ENCODE measurements at places on chromosomes 3 and 15.

DNA sequence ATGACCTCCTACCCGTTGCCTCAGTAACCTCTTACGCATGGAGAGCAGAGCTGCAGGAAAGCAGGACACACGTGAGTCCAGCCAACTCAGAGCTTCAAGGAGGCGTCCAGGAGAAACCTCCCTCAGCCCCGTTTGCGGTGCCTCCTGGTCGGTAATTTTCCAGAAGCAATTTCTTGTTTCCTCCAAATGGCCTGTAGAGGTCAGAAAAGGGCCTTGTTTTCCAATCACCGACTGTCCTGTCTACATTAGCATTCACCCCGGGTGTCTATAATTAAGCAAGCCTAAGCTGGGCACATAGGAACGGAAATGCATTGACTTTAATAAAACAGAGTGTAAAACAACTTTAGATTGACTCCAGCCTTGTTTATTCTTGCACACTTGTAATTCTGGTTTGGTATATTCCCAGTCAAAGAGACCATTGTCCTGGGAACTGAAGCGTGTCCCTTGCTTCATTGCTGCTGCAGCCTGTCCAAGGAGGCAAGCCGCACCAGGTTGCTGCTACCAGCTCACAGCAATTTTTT is 836.2 kb downstream of the AGBL1 start:
- DNase-seq, result no peak

DNA sequence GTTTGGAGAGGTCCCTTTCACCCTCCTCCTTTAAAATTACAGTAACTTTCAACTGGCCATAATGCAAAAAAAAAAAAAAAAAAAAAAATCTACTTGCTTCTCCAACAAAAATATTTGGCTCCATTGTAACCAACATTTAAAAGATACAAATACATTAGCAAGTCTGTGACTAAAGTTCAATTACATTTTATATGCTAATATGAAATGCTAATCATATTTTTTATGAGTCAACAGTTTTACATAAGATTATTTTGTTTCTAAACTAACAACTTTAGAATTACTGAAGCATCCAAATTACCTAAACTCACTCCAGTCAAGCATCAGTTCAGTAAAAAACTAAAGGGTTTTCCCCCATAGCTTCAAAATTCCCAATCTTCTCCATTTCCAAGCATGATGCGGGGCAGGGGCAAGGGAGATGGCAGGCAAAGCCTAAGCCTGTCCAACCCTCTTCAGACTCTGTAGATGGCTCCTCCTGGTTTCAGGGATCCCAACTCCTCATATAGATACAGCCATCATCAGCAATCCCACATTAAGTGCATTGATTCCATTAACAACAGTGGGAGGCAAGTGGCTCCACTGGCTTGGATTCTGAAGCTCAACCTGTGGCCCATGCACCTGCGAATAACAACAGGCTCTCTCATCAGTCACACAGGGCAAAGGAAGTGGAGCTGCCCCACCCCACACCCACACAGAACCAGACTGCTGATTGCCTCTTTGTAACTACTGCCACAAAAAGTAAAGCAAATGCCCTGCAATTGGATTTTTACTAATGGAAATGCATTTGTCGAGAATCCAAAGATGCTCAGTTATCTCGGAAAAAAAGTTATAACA is 15.0 kb downstream of the SFMBT1 start:
- no peak for DNase-seq

- DNase-seq, result no peak
Measured at GRCh38 chr15:57872281-57873030, 165.9 kb downstream of the POLR2M start.

DNA sequence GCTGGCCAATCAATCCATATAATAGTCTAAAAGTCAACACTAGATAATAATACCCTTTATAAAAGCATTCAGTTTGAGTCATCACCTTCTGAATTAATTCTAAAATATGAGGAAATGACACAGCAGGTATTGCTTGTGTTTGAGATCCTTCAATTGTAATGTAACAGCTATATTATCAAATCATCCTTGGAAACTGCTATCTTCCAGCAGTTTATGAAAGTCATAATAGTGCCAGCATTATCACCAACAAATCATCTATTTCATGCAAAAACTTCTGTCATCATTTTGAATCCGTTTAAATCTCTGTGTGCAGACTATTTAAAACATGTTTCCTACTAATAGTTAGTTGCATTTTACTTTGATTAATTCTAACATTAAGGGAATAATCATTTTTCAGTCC is 468.7 kb downstream of the CADM2 start:
- DNase-seq, result no peak

- DNase-seq, result no peak
Measured at GRCh38 chr3:147619921-147620560, 210.9 kb downstream of the ZIC1 start.

GRCh38 chr3:110311541-110311940 is 760.1 kb upstream of the NECTIN3 start:
- DNase-seq, result no peak

- no peak for DNase-seq
Measured at GRCh38 chr3:111717601-111718000, 122.5 kb upstream of the ZBED2 start.

DNA sequence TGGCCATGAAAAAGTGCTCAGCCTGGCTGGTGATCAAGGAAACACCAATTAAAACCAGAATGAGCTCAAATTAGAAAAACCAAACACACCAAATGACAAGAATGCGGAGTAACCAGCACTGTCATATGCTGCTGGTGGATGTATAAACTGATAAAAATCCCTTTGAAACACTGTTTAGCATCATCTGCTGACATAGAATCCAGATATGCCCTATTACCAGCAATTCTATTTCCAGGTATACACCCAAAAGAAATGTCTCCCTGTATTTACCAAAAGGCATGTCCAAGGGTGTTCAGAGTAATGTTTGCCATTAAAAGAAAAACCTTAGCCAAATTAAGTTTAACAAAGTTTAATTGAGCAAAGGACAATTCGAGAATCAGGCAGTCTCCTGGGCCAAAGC is 138.6 kb downstream of the FMN1 start:
- DNase-seq, result no peak

DNA sequence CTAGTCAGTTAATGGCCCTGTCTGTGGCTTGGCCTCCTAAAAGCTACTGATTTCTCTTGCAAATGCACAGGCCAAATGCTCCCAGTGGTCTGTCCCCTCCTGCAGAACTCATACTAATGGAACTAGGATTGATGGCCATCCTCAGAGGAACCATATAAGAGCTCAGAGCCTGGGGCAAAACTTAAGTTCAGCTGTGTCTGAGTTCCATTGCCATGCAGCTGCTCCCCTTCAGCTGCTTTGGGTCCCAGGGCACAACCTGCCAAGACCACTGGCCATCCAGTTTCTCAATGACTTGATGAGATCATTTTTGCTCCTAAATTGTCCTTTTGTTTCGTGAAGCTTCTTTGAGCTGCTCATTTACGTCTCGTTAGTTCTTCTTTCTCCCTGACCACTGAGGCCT is 529.5 kb upstream of the TBL1XR1 start:
- DNase-seq, result no peak

- no peak for DNase-seq
Measured at GRCh38 chr3:38507120-38507519, 11.0 kb downstream of the EXOG start.

GRCh38 chr15:74889390-74889882 is 406 bp upstream of the MPI start:
- DNase-seq, result no peak

GRCh38 chr15:79009379-79009778 is 64.5 kb upstream of the CTSH start:
- no peak for DNase-seq

- no peak for DNase-seq
Measured at GRCh38 chr3:143567823-143568222, 280.4 kb downstream of the SLC9A9 start.

- DNase-seq, result no peak
Measured at GRCh38 chr15:29127506-29128430, 141.9 kb downstream of the NSMCE3 start.

- DNase-seq, result no peak
Measured at GRCh38 chr15:98651581-98652220, 3.4 kb downstream of the IGF1R start.

DNA sequence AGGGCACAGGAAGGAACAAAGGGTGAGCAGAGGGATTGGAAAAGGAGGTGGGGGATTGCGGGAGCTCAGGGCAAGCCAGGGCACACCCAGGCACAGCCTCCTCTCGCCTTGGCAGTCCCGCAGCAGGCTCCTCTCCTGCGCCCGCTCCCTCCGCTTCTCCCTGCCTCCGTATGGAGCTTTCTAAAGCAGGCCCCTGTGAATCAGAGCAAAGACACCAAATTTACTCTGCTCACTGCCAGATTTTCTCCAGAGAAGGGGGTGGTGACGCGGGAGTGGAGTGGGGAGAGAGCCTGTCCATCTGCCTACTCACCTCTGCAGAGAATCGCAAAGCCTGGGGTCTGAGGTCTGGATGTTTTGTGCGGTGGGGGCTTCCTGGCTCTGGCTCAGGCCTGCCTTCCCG is 20.0 kb downstream of the ATP2B2 start:
- DNase-seq, result no peak

GRCh38 chr15:40081691-40082194 is 26.9 kb downstream of the BMF start:
- no peak for DNase-seq

DNA sequence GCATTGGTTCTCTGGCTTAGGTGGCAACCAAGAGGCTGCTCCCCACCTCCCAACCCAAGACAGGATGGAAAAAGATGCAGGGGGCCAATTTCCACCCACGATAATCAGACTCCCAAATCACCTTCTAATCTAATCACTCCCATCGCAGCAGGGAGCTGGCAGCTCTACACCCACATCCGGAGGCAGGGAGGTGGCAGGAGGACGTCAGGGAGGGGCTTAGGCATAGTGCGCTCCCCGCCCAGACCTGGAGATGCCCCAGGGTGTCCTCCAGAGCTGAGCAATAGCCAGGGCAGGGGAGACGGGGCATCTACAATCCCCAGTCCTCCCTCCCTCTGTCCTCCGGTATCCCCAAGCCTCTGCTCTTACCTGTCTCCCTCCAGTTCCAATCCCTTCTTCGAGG is 70.5 kb upstream of the SEC13 start:
- DNase-seq, result no peak

- DNase-seq, result no peak
Measured at GRCh38 chr3:100634493-100635272, 25.3 kb downstream of the ADGRG7 start.

DNA sequence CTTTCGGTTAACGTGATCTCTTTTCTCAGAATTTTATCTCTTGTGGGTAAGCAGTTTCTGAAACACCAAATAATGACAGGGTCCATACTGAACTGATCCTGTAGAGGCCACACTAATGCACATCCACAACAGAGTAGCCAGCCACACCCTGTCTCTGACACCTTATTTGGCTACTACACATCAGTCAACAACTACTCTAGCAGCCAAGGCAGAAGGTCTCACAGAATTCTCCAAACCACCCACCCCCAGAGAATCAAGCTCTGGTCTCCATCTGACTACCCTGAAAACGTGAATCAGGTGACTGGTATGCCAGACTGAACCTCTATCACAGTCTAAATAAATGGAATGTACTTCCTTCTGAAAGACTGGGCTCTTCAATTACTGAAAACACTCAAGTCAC is 38.0 kb downstream of the EDC3 start:
- DNase-seq, result no peak

DNA sequence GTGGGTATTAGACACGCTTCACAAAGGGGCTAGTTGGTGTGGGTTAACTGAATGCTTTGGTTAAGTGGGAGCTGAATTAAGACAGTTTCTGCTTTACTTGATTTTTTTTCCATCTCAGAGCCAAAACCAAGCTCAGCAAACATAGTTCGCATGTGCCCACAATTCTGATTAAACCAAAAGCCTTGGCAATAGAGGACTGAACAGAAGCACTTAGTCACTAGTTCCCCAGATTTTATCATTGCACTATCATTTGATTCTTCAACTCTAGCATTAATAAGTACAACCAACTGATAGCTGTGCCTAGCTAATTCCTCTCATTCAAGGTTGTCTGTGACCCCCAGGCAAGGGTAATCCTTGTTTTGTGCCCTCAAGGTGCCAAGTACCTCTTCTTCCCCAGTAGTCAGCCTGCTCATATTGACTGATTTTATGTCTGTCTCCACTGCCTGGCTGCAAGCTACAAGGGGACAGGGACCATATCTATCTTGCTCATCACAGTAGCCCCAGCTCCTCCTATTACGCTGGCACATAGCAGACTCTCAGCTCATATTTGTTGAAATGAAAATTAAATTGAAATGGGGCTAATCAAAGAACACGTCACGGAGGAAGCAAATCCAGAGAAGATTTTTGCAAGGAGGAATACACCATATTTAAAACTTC is 9.9 kb upstream of the ARHGEF3 start:
- DNase-seq, result no peak

GRCh38 chr15:64344651-64345294 is 11.2 kb downstream of the CSNK1G1 start:
- no peak for DNase-seq

GRCh38 chr15:83653639-83654378 is at the start of gene ADAMTSL3:
Gene ADAMTSL3, plus strand, starts transcription at chr15:83654123. Its CDS starts 1,639 bp downstream, at chr15:83655762.
- DNase-seq, result no peak

DNA sequence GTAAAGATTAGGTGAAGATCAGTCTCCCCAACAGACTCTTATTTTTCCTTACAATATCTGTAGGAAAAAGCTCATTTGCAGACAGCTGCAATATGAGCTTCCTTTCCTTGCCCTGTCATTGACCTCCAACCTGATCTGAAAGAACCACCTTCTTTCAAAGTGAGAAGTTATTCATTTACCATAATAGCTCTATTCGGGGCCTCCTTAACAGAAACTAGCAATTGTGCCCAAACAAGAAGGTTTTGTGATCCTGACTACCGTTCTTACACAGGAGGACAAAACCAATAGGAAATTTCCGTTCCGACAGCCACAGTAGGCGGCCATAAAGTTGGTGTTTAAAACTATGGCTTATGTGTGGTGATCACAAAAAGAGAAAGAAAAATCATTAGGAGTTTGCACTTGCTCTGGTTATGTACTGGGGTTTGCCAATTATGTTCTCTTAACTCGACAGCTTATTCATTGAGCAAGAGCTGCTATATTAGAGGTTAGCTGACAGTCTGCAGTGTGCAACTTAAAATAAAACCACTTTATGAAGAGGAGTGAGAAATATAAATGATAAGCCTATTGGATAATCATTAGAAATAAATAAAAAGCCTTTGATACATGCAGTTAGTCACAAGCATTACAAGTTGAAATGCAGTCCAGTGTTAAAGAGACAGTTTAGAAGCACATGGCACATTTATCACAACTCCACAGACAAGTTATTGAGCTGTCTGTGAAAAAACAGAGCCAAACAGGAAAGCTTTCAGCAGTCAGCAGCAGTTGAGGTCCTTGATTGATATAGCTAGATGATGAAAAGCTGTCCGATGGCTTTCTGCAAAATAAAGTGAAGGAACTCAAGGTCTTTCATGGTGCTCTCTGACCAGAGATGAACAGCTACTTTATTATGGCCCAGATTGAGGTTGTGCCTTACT is 199.8 kb downstream of the WDR72 start:
- DNase-seq, result no peak

- DNase-seq, result no peak
Measured at GRCh38 chr3:134374791-134375581, 739 bp upstream of the AMOTL2 start.

GRCh38 chr3:187112934-187113793 is 26.1 kb downstream of the RPL39L start:
- DNase-seq, result no peak

- no peak for DNase-seq
Measured at GRCh38 chr3:5301651-5302297, 114.3 kb downstream of the EDEM1 start.

GRCh38 chr15:27454281-27455075 is 483.5 kb downstream of the GABRG3 start:
- DNase-seq, result no peak

Measured in esophagus squamous epithelium (tissue), 5 donors.